ENCODE measurements at places on chromosomes 12 and 14. TPM values are rescaled to one million over a fixed set of nuclear protein-coding genes. Genes with fewer than 3 reads are reported as not detected.

KLRK1 gene
- total RNA-seq: not detected

KRT82 gene
- total RNA-seq: not detected

DNA sequence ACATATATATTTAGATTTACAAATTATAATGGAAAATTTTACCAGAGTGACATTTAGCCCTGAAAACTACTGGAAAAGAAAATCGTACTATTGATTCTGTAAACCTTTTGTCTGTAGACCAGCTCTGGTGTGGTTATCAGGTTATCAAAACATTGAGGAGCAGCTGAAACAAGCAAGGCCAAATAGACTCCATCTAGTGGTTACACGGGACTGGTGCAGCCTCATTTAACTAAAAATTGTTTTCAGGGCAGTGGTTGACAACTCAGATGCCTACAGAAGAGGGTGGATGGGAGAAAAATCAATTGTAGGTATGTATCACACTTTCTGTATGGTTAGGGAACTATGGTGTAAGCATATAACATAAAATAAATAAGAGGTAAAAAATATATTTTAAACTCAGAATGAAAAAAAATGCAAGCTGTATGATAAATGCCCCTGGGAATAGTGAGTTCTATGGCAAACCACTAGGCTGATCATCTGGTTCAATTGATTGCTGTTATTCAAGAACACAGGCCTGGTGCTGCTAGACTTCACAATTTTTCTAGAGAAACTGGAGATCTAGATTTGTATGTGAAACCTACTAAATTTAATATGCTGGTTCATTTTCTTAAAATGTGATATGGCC is 51.2 kb downstream of the ACSS3 start:
- DNase-seq: peak; percentile 43

- DNase-seq: no peak
Measured at GRCh38 chr14:106491851-106492250, 965.5 kb downstream of the TMEM121 start.

DNA sequence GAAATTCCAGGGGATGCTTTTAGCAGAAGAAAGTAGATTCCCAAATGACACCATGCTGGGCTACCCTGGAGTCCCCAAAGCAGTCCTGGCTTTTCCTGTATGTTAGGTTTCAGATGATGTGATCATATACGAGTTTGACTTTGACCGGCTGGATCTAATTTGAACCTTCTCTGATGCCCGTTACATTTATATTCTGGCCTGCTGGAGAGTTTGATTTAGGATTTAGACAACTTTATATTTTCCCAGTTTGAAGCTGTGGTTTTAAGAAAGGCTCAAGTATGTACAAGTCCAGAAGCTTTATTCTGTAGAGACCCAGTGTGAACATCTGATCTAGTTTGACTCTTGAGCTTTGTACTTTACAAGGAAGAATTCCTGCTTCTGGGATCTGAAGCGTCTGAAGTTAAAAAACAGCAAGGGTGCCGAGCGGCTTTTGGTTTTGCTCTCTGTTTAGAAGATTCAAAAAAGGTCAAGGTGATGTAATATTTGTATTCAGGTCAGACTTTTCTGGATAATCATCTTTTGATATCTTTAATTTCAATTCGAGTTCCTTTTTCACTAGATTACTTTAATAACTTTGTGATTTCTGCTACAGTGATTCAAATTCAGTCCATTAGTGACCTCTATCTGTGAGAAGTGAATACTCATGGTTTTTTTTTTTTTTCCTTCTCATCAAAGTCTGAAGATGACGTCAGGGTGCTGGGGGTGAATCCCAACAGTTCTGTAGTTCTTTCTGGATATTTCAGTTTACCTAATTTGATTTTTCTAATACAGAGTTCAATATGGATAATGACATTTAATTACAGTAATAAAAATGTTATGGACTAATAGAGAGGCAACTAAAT is 6.3 kb downstream of the FLRT2 start:
- DNase-seq: peak; percentile 79

KLHL33 gene
- under 0.01 TPM for total RNA-seq

FOXN4 gene
- total RNA-seq: not detected

DNA sequence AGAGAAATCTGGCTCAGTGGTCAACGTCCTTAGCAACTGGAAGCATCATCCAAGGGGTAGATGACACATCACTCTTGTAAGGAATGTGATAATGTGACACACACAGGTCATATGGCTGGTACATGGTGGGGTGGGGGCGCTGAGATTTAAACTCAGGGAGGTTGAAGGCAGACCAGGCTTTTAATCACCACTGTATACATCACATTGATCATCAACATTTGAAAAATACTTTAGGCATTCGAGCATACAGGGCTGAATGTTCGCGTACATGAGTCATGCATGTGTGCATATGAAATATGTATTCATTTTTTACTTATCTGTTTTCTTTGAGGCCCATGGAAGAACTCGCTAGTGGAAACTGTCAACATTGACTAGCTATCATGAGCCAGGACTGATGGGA is 976.4 kb downstream of the VRK1 start:
- no peak for DNase-seq

KIF5A gene
- total RNA-seq: 0.18 TPM

DNA sequence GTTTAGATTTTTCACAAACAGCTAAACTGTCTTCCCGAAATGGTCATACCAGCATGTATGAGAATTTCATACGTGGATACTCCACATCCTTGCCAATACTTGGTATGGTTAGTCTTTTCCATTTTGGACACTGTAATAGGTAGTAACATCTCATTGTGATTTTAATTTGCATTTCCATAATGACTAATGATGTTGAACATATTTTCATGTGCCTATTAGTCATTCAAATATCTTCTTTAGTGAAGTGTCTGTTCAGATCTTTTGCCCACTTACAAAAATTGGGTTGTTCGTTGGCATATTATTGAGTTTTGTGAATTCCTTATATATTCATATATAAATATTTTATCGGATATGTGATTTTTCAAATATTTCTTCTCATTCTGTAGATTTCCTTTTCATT is 78.0 kb upstream of the GNG2 start:
- no peak for DNase-seq

GRCh38 chr12:118103201-118103600 is 610 bp downstream of the VSIG10 start:
- peak; percentile 7 for DNase-seq

DNA sequence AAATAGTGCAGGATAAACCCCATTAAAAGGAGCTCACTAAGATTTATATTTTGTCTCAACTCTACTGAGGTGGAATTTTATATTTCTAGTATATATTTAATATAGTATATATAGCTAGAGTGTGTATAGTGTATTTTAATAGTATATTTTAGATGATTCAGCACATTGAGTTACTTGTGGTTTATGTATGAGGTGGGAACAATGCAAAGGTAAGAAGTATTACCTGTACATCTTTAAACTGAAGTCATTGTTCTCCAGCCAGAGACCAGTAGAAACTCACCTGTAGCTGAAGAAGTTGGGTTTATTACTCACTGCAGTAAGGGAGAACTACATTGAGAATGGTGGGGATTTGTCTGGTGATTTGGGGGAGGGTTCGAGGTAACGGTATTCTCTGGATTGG is 15.9 kb downstream of the ETNK1 start:
- no peak for DNase-seq

DNA sequence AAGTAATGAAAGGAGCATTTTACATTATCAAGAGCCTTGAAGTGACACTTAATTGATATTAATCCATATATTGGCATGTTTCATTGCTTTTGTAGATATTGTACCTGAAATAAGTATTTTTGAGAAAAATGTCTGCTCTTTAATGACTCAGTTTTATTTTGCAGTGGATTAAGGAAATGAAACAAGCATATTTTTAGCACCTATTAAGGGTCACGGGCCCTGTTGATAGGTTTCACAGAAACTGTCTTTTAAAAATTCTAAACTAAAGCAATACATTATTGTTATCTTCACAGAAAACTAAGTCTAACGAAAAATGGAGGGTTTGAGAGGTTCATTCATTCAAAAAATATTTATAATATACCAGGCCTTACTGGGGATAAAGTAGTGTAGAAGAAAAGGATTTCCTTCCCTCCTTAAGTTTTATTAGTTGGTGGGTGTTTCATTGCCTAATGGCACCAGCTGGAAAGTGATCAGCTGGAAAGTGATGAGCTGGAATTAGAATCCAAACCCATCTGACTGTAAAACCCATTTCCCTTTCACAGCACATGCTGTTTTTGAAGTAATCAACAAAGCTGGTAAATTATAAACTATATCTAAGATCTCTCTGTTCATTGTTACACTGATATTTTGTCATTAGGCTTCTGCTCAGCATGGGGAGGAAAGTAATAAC is 54.2 kb downstream of the PTPRQ start:
- DNase-seq: no peak

GRCh38 chr12:3271639-3272038 is 194.5 kb downstream of the TSPAN9 start:
- DNase-seq: no peak

PRH1 gene
- 16.7 TPM for total RNA-seq

DIO2 gene
- 24.2 TPM for total RNA-seq

RHOF gene
- 3.0 TPM for total RNA-seq

RPS29 gene
- total RNA-seq: 794 TPM

- no peak for DNase-seq
Measured at GRCh38 chr14:66623838-66624237, 115.9 kb downstream of the GPHN start.

GRCh38 chr12:93813972-93814821 is 137.0 kb downstream of the CRADD start:
- peak; percentile 94 for DNase-seq

DNA sequence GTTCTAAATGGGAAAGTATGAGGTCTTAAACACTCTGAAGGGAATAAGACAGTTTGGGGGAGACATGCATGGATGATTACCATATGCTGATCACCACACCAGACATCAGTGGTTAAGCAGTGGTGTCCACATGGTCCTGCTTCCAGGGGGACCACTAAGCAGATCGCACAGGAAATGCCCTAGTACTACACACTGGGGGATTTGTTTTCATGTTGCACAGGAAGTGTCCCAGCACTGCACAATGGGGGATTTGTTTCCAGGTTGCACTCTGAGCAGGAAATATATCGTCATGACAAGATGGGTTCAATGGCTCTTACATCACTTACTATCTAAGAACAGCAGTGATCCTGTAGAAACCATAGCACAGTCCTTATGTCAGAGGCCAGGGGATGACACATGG is 245.5 kb downstream of the BCL11B start:
- no peak for DNase-seq

LMNTD1 gene
- total RNA-seq: 4.3 TPM

GRCh38 chr12:115898670-115899069 is 378.8 kb downstream of the MED13L start:
- DNase-seq: no peak
